Hepatocyte (in vitro differentiated cells): ENCODE measurements at places on chromosomes 12 and 14.

DNA sequence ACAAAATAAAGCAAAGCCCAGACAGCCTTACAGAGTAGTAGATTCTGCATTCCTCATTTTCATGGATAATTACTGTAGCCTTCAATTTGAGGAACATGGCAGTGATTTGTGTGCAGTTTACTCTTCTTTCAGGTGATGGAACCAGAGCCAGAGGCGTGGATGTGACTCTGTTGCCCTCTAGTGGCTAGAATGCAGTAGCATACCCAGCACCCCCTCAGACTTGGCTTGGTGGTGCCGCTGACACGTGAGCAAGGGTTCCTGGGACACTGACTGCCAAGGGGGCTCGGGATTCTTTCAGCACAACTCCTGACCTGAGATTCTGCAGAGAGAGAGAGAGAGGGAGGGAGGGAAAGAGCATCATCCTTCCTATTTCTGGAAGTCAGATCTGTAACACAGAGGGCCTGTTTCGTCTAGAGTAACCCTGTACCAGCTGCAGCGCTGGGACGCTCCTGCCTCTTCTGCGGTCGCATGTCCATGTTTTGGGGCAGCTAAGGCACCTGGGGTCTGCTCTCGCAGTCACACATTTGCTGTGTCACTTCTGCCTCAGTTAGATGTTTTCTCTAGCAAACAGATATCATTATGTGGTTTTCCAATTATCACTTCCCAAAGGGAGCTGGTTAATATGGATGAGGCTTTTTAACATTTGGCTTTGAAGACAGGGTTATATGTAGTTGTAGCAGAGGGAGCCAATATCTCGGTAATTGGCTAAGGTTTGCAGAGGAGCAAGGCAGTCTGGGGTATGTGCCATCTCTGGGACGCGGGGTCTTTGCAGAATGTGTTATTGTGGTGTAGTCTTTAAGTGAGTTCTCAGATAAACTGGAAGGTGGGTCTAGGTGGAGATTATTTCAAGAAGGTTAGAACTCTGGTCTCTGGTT is 428.1 kb downstream of the NRXN3 start:
- DNase-seq, result peak; percentile 83

DNA sequence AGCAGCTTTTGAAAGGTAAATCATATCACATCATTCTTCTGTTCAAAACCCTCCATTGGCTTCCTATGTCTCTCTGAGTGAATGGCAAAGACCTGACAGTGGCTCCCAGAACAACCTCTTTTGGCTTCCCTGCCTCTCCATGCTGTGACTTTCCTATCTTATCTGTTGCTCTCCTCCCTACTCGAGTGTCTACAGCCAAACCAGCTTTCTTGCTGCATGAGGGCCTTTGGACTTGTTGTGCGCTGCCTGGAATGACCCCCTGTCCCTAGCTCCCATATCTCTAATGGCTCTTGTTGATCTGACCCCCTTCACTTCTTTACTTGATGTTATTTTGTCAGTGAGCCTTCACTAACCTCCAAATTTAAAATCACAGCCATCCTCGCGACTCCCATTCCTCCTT is 2.5 kb downstream of the SYNE2 start:
- DNase-seq, result no peak

GRCh38 chr14:89085231-89085731 is 260.8 kb downstream of the TTC8 start:
- DNase-seq, result no peak

DNA sequence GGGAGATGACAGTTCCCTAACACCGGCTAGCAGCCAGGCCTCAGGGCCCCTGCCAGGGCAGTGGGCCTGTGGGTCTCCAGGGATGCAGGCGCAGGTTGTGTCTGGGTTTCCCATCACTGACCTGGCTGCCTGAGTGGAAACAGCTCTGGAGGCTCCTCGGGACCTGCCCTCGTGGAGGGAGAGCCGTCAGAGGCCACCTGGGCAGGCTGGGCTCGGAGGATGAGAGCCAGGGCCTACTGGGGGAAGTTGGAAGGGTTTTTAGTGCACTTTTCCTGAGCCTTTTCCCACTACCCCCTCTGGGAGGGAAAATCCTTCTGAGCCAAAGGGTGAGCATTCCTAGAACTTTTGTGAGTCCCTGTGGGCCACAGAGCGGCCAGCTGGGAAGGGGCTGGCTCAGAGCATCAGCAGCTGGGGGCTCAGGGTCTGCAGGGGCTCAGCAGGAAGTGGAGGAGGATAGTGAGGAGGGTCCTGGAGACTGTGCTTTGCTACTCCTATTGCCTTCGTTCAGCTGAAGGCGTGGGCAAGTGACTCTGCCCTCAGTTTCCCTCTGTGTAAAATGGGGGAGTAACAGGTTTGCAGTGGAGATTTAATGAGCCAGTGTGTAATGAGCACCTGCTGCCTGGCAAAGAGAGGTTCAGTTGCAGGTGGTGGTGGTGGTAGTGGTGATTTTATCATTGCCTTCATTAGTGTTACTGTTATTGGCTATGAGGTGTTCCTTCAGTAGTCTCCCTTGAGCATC is 1.8 kb downstream of the SH2B3 start:
- DNase-seq, result no peak

GRCh38 chr14:37034410-37035285 is 137.8 kb downstream of the SLC25A21 start:
- no peak for DNase-seq

DNA sequence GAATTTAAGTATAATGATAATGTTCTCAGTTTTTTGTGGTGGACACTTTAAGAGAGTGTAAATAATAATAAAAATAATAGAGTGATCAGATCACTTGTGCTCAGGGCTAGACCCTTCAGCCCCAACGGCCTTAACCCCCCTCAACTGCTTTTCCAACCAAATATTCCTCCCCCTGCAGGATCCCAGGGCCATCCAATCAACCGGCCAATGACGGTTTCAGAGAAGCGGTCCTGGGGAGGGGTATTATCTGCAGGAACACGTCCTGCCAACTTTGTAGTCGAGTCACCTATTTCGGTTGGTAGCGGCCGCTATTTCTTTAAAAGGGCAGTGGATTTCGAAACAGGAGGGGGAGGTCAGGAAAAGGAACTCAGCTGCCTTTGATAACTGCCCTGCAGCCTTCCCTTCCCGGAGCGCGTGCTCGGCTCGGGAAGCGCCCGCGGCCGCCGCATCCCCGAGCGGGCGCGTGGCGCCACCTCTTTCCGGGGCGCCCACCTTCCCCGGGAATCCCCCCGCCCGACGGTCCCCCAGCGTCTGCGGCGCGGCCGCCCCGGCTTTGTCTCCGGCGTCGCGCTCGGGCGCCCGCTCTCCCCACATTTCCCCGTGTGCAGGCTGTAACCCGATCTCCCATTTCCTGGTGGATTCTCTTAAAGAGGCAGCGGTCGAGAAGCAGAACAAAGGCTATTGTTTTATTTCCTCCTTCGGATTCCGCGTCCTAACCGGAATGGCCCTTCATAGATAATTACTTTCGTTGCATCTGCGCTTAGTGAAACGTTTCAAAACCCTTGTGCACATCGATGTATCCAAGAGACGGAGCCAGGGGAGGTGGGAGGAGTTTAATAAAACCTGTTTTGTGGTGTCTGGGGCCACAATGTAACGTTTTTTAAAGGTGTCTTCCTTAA is 711 bp upstream of the ETV6 start:
- DNase-seq, result peak; percentile 83

DNA sequence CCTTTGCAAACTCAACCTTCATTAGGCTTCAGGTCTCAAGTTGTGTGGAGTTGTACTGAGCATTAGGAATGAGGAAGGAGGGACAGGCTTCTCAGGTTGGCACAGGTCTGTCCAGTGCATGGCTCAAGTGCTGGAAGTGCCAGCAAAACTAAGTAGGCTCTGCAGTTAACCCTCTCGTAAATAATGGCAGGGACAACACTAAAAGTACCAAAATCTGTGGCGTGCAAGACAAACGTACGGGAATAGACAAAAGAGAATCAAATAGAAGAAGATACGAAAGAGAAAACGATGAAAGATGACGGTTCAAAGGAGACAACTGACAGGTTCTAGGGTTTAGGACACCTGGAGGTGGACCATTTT is 612 bp downstream of the TRAPPC6B start:
- DNase-seq, result no peak

DNA sequence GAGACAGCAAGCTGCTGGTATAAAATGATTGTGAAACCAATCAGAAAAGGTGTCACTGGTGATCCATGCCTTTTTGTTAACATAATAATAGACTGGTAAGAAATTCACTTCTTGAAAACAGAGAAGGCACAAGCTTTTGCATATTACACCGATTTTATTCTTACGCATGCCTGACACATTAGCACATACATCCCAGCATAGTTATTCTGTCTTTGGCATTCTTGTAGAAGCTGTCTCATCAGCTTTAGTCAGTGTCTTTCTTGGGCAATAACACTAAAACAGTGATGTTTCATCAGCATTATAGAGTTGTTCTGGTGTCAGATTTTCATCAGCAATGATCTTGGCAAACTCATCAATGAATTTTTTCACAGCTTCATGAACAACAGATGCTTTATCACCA is 283.4 kb upstream of the TMTC1 start:
- no peak for DNase-seq

DNA sequence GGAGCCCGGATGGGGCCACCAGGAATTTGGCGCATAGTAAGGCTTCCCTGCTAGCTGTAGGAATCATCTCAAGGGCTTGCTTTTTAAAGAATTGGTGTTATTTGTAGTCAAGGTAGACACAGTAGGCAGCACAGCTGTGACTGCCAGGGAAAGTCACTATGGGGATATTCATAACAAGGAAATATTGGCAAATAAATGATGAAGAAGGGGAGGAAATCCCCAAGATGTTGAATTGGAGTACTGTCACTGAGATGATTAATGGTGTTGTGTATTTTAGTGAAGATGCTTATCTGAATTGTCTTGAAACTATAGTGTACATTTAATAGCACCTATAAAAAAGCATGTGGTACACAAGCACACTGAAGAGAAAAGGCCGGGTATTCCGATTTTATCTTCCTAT is 118.9 kb downstream of the NPAS3 start:
- no peak for DNase-seq

DNA sequence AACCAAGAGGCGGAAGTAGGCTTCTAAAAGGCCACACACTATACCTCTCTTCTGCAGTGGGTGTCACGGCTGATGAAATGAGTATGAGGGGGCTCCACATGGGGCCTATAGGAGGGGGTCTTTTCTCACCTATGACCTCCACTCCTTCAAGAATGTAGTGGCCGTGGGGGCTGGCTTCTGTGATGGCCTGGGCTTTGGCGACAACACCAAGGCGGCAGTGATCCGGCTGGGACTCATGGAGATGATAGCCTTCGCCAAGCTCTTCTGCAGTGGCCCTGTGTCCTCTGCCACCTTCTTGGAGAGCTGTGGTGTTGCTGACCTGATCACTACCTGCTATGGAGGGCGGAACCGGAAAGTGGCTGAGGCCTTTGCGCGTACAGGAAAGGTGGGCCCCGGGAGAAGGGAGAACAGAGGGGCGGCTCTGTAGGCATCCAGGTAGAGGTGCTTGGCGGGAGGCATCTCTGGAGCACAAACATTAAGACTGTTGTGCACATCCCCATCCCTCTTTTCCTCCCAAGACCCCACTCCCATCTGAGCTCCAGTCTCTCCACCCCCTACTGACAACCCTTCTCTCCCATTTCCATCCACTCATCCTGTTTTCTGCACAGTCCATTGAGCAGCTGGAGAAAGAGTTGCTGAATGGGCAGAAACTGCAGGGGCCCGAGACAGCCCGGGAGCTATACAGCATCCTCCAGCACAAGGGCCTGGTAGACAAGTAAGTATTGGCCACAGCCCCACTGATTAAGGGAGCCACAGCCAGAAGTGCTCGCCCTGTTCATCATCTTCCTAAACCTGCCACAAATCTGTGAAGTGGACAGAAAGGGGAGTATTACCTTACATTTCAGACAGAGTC is 3.8 kb downstream of the GPD1 start:
- no peak for DNase-seq

- DNase-seq, result no peak
Measured at GRCh38 chr12:111168009-111168900, 200.6 kb downstream of the PHETA1 start.

DNA sequence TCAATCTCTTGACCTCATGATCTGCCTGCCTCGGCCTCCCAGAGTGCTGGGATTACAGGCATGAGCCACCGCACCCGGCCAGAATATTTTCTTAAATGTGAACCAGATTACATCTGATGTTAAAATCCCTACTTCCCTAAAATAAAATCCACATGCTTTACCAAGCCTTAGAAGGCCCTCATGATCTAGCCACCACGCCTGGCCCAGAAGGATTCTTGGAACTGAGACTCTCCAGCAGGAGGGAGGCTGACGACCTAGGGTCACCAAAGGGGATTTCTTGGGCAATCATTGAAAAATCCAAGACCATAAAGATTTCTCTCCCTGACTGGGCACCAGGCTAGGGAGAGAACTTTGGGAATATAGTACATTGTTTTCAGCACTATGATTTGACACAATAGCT is 25.2 kb upstream of the RASSF3 start:
- DNase-seq, result no peak

GRCh38 chr12:123233505-123234308 is 471 bp downstream of the MTRFR start:
- peak; percentile 18 for DNase-seq

- no peak for DNase-seq
Measured at GRCh38 chr12:107590413-107590812, 95.2 kb upstream of the PWP1 start.

DNA sequence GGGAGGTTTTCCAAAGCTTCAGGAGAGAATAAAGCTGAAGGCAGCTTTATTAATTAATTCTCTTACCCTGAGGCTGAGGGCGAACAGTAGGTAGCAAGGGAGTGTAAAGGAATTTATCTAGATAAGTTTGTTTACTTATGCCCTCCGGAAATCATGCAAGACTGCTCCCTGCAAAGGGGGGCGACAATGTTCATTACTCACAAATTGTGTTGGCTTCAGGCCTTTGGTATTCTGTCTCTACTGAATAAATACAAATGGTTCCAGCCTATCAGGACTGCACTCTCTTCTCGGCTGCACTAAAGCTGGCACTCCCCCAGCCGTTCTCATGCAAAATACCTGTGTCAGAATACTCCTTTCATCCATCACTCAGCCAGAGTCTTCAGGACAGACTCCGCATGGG is 120.8 kb downstream of the PPHLN1 start:
- DNase-seq, result no peak

DNA sequence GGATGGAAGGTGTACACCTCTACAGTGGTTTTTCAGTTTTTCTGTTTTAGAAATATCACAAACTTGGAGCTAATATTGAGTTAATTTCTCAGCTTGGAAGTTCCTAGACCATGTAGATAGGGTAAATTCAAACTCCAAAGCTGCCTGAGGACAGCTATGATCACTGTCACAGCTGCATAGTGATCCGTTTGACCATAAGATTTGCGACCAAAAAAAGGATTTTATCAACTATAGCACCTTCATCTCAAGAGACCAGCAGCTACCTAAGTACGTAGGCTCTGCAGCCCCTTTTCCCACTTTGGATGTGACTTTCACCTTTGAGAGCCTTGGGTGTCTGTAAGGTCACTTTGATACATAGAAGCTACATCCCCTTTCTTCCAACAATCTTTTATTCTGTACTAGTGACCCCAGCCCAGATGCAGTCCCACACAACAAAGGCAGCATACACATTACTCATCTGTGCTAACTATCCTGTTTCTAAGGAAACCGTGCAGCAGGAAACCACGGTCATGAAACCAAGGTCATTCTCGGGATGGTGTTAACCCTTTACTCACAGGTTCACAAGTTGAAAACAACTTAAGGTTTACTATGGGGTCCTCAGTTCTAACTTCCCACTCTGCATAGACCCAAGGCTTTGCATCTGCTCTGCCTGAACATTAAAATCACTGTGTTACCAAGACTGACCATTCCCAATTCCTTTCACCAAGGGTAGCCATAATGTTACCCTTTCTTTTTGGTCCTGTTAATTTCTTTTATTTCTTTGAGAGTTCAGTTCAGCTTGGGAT is 75.4 kb downstream of the IFT81 start:
- peak; percentile 33 for DNase-seq
